ENCODE measurements at places on chromosomes 16 and 17.
A peak's percentile ranks its signal among the peaks of the same experiment; 100 is the strongest.

DNA sequence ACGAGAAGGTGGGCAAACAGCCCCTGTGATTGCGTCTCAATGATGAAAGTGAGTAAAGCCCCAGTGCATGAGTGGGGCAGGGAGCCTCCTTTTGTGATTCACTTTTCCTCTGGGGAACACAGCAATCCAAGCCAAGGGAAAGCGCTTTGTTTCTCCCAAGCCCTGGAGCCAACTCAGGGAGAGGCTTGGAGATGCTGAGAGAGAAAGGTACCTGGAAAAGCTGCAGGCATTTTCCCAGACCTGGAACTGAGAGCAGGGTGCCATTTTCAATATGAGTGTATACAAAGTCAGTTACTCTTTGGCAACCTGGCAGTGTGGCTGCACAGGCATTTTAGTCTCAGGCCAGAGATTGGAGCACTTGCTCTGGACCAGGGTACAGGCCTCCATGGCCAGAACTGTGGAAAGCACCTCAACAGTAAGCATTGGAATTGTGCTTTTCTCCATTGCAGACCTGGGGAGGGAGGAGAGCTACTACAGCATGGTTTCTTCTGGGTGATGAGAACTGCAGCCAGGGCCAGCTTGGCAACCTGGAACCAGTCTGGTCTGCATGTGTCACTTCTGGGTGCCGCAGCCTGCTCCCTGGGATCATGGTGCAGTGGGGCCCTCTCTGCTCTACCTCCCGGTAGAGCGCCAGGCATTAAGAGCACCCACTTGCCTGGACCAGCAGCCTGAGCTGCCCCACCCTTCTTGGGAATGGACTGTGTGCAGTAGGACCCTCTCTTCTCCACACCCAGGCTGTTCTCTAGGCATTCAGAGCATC lies 89.0 kb upstream of the CDH5 start:
- no peak for DNase-seq

GRCh38 chr17:4206962-4207361 lies 56.8 kb downstream of the ANKFY1 start:
- DNase-seq = no peak

DNA sequence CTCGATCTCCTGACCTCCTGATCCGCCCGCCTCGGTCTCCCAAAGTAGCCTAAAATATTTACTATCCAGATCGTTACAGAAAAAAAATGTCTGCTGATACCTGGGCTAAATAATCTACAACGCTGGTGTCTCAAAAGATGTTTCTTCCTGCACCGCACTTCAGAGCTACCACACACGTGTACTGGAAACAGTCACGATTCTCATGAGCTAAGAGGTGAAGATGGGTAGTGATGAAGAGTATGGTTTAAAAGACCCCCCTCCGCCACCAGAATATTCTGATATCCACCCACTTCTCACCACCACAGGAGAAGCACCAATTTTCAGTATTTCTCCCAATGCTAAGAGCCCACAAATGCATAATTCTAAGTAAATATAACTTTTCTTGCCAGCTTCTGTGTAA lies 50.2 kb downstream of the SMG6 start:
- no peak for DNase-seq

- no peak for DNase-seq
Observed at GRCh38 chr17:10631048-10631700, 25.9 kb downstream of the MYH3 start.

GRCh38 chr17:1724869-1725641 lies 551 bp downstream of the WDR81 start:
- peak; percentile 56 for DNase-seq

- DNase-seq = no peak
Observed at GRCh38 chr17:45873728-45874127, 20.6 kb upstream of the MAPT start.

- DNase-seq = no peak
Observed at GRCh38 chr16:54140057-54140787, 146.4 kb downstream of the IRX3 start.

GRCh38 chr16:75203667-75204409 lies 3.1 kb downstream of the CTRB2 start:
- DNase-seq = no peak

GRCh38 chr16:28829747-28830146 lies 6.9 kb downstream of the ATXN2L start:
- DNase-seq = no peak

DNA sequence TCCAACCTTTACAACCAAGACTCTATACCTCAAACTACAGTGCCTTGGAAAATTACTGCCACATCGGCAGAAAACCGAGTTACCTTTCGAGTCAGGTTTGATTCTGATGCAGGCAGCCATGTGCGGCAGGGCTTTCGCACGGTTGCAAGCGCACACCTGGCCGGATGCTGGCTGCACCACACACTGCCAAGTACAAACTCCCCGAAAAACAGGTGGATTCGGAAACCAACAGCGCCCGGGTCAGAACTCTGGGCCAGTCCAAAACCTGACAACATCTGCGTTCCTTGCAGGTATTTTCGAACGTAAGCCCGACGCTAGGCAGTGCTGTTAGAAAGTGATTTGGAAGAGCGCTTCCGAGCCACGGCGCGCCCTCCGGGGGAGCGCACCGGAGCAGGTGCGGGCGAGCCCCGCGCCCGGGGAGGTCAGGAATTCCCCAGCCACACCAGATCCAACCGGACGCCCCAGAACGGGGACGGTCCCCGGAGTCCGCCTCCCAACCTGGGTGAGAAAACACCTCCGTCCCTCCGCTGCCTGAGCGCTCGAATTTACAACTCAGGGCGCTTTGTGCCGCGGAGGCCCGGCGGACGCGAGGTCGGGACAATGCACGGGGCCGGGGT lies 1.2 kb downstream of the USP7 start:
- peak; percentile 76 for DNase-seq

- DNase-seq = no peak
Observed at GRCh38 chr17:66313325-66313724, 10.9 kb downstream of the PRKCA start.

DNA sequence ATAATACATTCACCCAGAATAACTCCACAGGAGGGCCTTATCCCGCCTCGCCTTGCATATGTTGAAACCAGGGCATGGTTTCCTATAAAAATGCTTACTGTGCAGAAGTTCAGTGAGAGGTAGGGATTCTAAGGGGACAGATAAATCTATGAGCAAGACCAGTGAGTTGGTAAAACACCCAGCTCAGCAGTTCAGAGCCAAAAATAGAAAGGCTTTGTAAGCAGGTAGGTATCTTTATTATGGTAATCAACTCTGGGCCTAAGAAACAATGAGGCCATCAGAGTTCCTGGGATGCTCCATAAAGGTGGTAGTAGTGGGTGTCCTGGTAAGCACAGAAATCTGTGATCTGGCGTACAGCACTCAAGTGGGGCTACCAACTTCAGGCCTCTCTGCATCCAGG lies 549.4 kb upstream of the CDH5 start:
- DNase-seq = no peak

DNA sequence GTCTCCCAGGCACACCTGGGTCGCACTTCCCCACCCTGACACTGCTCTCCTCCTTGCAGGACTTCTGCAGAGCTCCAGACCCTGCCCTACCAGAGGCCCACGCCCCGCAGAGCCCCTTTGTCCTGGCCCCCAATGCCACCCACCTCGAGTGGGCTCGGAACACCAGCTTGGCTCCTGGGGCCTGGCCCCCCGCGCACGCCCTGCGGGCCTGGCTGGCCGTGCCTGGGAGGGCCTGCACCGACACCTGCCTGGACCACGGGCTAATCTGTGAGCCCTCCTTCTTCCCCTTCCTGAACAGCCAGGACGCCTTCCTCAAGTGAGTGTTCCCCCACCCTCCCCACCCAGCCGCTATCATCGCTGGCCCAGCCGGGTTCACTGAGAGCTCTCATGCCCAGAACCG lies 79.6 kb downstream of the MGAT5B start:
- DNase-seq = no peak

DNA sequence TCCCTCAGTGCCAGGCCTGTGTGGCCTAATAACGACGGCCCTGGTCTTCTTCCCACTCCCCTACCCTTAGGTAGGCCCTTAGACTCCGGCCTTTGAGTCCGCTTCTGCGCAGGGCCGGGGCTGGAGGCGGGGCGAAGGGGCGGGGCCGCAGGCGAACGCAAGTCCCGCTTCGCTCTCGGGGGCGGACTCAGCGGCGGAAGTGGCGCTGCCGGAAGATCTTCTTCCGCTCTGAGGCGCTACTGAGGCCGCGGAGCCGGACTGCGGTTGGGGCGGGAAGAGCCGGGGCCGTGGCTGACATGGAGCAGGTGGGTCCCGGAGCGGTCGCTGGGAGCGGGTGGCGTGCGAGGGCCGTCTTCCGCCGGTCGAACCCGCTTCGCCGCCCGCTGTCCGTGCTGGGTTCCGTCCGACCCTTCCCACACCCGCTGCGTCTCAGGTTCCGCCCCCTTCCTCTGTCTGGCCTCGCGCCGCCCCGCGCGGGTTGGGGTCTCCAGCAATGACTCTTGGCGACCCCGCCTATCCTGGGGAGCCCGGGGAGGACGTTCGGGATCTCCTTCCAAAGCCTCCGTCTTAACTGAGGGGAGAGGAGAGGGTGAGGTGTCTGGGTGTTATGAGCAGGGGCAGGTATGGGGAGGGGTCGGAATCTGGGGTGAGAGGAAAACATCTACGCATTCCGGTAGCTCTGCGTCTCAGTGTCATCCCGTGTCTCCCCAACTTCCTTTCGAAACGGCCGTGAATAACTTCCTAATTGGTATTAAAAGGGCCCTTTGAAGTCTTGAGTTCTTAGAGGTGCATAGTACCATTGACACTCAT lies at the start of gene STARD3:
Gene STARD3 (plus strand): TSS at position 218 of the 810 bp plus-strand sequence. CDS start 16,388 bp downstream, outside the sequence.
- DNase-seq = peak; percentile 93

- no peak for DNase-seq
Observed at GRCh38 chr16:19559242-19559910, 3.9 kb downstream of the VPS35L start.

GRCh38 chr17:66268247-66268927 lies 34.0 kb upstream of the PRKCA start:
- DNase-seq = no peak

DNA sequence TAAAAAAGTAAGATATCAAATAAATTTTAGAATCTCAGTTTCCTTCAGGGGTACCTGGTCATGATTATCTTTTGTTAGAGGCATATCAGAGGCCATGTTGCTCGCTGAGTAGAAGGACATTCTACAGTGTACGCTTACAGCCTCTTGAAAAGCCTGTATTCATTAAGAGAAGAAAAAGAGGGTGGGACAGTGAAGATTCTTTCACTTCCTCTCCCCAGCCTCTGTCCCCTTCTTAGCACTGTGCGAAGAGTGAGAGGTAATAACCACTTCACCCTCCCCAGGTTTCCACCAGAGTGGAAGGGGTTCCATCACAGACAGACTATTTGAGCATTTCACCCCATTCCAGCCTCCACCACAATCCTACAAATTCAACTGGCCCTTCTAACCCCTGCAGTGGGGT lies 4.8 kb upstream of the LPO start:
- DNase-seq = peak; percentile 45

DNA sequence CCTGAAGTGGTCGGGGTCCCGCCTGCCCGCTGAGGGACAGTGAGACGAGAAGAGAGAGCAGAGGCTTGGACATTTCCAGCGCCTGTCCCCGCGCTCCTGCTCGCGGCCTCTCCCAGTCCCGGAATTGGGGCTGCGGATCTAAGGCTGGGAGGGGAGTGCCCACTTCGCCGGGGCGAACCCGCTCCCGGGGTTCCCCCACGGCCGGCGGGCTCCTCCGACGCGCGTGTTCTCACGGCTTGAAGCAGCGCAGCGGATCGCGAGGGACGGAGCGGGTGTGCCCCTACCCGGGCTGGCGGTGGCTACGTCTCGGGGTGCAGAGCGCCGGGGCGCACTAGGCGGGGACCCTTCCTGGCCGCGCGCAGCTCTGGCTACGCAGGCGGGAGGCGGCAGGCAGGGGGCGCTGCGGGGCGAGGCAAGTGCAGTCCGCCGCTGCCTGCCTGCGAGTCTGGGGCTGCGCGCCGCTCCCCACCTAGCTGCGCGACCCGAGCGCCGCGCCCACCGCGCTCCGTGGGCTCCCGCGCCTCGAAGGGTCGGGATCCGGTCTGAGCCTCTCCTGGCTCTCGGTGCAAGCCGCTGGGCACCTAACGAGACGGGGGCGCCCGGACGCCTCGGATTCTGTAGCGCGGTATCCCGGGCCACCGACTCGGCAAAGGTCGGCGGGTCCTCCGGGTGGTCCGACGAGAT lies 1.2 kb downstream of the NGFR start:
- peak; percentile 74 for DNase-seq

DNA sequence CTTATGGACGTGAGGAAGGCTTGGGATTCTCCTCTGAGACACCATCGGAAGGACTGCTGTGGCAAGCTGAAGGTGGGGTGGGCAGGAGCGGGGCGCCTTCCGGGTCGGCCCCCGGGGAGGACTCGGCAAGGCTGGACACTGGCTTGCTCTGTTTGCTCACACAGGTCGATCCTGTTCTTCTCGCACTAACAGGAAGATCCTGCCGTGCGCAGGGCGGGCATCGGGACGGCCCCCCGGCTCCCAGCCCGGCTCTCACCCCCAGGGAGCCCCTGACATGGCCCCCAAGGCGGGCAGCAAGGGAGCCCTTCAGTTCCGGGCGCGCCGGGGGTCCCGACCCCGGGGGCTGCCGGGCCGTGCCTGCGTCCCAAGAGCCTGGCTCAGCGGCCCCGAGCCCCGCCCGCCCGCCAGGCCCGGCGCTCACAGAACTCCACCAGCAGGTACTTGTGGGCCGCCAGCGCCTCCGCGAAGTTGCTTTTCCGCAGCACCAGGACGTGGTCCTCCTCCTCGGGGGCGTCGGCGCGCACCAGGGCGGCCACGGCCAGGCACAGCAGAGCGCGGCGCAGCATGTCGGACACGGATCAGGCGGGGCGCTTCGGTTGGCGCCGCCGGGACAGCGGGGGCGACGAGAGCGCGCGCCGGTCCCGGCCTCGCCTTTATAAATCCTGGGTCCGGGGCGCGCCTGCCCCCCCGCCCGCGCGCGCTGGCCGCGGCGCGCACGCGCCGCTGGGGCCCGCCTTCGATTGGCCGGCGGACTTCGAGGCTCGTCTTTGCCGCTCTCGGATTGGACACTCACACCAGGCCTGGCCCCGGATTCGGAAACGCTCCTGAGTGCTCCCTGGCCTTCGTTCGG lies at the start of gene P4HB:
Gene P4HB (minus strand): TSS at position 630 of the 850 bp plus-strand sequence. CDS start 64 bp downstream, at position 566.
- peak; percentile 50 for DNase-seq

GRCh38 chr16:59201160-59201559 lies 467.0 kb upstream of the GOT2 start:
- DNase-seq = no peak

- DNase-seq = no peak
Observed at GRCh38 chr17:28178800-28179199, 136.3 kb downstream of the NLK start.

- no peak for DNase-seq
Observed at GRCh38 chr17:32266051-32266388, 388 bp downstream of the RHBDL3 start.

- no peak for DNase-seq
Observed at GRCh38 chr16:79664407-79664806, 63.9 kb upstream of the MAF start.

DNA sequence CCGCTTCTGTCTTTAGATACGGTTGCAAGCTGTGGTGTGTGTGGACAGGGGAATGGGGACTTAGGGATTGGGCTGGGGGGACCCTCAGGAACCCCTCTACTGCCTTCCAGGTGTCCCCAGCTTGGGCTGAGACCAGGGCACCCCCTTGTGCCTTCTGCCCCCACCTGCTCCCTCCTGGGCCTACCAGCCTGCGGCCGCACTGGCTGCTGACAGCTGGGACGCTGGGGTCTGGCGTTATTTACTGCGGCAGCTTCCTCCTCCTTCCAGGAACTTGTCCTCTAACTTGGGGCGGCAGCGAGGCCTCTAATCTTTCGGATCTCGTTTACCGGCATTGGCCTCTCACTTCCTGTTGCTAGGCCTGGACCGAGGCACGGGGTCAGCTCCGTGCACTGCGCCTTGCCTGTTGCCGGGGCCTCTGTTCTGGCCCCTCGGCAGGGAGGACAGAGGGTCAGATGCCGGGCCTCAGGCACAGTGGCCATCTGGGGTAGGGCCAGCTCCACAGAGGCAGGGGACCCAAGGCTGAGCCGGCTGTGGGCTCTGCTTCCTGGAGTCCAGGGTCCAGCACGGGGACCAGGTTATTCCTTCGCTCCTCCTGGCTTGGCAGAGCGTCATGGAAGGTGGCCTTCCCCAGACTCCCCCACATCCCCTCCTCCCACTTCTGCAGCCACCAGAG lies 31.8 kb downstream of the TMEM235 start:
- DNase-seq = no peak
